NCI-H226 (cell line): ENCODE measurements at places on chromosomes 13 and 19.

DNA sequence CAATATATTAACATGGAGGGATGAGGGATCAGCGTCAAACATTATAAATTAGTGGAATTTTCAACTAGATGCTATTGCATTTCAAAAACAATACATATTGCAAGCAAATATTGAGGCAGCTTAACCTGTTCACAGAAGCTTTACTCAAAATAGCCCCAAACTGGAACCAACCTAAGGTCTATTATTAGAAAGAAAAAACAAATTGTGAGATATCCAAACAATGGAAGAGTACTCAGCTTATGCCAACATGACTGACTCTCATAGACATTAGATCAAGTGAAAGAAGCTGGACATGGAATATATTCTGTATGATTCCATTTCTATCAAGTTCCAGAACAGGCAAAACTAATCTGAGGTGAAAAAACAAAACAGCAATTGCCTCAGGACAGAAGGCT lies 27.6 kb upstream of the NEK3 start:
- no peak for DNase-seq

DNA sequence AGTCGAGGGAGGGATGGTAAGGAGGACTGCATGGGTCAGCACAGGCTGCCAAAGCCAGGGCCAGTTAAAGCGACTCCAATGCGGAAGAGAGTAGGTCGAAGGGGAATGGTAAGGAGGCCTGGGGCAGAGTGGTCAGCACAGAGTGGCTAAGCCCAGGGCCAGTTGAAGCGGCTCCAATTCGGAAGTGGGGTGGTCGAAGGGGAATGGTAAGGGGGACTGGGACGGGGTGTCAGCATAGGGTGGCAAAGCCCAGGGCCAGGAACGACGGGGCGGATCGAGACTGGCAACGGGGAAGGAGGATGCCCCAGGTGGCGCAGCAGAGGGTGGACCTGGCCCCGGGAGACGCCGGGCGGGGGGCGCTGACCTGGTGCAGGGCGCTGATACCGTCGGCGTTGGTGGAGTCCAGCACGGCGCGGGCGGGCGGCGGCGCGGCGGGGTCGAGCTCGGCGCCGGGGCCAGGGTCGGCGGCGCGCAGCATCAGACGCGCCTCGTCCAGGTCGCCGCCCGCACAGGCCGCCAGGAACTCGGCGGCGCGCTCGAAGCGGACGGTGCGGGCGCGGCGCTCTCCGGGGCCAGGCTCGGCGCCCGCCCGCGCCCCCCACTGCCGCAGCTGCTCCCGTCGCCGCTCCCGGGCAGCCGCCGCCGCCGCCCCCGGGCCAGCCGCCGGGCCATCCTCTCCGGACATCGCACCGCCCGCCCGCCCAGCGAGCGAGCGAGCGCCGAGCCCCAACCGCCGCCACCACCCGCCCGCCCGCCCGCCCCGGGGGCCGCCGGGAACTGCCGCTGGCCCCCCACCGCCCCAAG lies at the start of gene PPP1R12C:
PPP1R12C (minus strand) TSS at position 779 of the 804 bp plus-strand sequence; CDS start at position 685, 94 bp downstream.
- no peak for DNase-seq

- no peak for DNase-seq
These were observed 92.8 kb upstream of the FARP1 start for GRCh38 chr13:98050041-98050466.

DNA sequence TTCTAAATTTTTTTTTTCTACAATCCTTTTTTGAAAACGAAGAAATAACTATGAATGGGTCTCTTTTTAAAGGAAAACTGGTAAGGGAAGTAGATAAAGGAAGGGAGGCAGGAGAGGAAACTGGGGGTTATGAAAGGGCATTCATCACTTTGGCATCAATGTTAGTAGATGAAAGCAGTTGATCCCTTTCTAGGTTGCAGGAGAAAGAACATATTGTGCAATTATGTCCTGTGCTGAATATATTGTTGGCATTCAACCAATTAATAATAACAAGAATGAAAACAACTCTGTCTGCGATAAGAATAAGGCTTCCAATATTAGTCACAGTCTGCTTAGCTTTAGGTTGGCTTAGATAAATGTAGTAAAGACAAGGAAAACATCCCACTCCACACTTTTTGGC lies 796.8 kb upstream of the KLHL1 start:
- DNase-seq = no peak

DNA sequence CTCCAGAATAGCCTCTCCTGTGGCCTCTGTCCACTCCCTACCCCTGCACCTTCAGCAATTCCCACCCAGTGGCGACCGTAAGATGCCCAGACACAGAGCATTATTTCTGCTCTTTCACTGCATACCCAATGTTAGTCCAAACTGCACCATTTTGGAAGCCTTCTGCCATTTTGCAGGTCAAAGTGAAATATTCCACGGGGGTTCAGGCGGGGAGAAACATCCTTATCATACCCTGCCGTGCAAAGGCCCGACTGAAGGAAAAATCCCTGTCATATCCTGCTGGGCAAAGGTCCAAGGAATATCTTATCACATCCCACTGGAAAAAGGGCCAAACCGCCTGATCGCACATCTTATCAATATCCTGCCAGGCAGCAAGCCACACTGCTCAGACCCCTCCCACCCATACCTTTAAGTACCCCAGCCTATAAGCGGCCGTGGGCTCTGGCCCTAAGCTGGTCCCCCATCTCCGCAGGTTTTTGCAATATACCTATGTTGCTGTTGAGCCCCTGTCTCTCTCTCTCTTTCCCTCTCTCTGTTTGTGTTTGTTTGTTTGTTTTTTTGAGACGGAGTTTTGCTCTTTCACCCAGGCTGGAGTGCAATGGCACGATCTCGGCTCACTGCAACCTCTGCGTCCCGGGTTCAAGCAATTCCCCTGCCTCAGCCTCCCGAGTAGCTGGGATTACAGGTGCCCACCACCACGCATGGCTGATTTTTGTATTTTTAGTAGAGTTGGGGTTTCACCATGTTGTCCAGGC lies 18.2 kb downstream of the CLEC11A start:
- peak; percentile 12 for DNase-seq

DNA sequence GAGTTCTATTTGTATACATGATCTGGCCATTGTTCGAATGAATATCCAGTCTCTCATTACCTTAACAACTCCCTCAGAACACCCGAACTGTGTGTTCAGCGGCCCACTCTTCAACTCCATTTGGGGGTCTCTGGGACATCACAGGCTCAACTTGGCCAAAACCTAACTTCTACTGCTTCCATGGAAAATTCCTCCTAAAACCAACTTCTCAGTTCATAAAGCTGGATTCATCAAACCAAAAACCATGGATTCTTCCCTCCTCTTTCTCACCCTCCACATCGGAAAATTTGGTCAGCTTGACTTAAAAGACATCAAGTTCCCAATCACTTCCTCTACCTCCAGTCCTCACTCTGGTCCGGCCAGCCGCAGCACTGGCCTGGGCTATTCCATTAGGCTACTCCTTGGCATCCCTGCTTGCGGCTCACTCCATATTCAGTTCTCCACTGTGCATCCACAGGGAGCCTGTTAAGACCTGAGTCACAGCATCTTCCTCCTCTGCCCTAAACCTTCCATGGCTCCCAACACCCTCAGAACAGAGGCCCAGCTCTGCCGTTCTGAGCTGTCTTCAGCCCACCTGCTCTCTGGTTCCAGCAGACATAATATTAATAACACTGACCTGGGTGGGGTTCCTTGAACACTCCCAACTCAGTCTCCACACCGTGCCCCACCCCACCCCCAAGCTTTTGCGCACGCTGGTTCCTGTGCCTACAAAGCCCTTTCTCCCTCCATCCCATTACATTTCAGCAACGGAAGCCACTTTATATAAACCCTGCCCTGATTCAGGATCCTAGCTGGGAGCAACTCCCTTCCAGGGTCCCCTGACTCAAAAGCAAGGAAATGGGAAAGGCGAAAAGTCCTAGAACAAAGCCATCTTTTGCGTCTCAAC lies 1.1 kb downstream of the ZNF792 start:
- no peak for DNase-seq

DNA sequence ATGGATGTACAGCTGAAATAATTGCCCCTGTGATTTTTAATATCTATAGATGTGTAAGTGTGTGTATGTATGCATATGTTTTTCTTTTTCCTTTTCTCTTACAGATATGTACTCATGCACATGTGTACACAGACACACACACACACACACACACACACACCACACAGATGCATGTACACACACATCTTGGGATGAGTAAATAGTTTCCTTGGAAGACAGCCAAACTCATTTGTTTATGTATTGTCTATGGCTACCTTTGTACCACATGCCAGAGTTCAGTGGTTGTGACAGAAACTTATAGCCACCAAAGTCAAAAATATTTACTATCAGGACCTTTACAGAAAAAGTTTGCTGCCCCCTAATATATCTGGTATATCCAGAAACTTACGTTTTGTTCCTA lies 192.6 kb downstream of the MAB21L1 start:
- no peak for DNase-seq

DNA sequence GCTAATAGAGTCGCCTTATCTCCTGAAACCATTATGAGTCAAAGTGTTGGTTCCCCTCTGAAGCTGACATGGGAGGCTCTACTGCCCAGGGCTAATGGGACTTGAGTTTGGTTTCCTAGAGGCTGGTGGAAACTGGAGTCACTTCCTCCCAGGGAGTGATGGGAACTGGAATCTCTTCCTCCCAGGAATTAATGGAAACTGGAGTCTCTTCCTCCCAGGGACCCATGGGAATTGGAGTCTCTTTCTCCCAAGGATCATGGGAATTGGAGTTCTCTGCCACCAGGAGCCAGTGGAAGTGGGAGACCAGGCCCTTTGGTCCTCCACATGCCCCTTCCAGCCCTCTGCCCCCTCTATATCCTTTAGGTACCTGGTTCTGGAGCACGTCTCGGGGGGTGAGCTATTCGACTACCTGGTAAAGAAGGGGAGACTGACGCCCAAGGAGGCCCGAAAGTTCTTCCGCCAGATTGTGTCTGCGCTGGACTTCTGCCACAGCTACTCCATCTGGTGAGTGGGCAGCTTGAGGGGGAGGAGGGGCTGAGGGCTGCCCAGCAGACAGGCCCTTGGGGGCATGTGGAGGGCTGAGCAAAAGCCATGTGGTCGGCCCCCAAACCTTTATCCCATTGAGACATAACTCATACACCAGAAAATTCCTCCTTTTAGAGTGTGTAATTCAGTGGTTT lies 5.5 kb downstream of the BRSK1 start:
- no peak for DNase-seq

- no peak for DNase-seq
These were observed 22.0 kb downstream of the MUC16 start for GRCh38 chr19:8988204-8988603.

DNA sequence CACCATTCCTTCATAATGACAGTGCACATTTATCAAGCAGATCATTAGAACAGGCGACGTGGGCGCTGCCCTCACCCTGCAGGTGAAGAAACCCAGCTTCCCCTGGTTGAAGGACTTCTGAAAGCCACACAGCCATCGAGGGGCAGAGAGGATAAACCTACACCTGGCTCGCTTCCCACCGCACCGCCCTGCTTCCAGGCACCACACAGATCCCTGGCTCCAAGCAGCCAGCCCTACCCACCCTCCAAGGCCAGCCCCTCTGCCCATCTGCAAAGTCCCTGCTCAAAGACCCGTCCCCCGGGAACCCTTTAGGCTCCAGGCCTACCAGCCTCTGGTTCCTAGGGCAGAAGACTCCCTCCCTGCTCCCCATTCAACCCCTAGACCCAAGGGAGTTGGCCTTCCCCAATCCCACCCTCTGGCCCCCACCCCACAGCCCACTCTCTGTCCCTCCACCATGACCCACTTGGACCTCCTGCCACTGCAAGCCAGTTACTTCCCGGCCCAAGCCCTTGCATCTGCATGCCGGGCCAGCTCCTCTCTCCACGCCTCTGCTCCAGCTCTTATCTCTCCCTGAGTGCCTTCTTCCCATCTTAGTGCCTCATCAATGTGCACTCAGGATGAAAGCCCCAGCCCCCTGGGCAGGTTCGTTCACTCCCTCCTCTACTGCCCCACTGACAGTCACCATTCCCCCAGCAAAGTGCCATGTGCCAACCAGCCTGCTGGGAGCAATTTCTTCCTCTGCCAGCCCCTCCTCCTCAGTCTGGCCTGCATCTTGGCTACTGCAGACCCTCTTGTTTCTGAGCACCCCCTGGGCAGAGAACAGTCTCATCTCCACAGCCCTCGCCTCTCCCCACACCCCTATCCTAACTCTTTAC lies 28.0 kb downstream of the PEPD start:
- DNase-seq = no peak

- no peak for DNase-seq
These were observed 61.1 kb downstream of the MAP4K1 start for GRCh38 chr19:38556521-38557174.

DNA sequence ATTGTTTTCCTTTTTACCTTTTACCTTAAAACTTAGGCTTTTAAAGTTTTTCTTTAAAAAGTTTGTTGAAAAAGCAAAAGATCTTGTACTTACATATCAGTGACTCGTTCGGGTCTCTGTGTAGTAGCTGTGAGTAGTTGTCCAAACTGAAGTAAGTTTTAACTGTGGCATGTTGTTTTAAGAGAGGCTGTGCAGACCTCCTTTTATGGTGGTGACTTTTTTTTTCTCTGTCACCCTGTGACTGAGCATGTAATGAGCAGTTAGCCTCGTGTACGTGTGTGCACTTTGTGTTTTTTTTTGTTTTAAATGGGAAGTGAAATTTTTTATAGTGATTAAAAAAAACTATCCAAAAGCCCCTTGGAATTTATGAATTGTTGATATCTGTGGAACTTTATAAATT lies at the start of gene GPR183:
GPR183 (minus strand) TSS at position 153 of the 400 bp plus-strand sequence. CDS start 11,254 bp downstream, outside the sequence.
- no peak for DNase-seq

GRCh38 chr19:5352229-5352763 lies 11.7 kb upstream of the PTPRS start:
- DNase-seq = peak; percentile 44

- no peak for DNase-seq
These were observed 1013.4 kb downstream of the PCDH9 start for GRCh38 chr13:66216728-66217127.
